Activated T-cell treated with anti-CD3 and anti-CD28 coated beads for 1 hour (primary cell): ENCODE measurements at places on chromosomes 1 and 21.

GRCh38 chr1:68347415-68347814, 102.3 kb downstream of the RPE65 start:
- DNase-seq: no peak

DNA sequence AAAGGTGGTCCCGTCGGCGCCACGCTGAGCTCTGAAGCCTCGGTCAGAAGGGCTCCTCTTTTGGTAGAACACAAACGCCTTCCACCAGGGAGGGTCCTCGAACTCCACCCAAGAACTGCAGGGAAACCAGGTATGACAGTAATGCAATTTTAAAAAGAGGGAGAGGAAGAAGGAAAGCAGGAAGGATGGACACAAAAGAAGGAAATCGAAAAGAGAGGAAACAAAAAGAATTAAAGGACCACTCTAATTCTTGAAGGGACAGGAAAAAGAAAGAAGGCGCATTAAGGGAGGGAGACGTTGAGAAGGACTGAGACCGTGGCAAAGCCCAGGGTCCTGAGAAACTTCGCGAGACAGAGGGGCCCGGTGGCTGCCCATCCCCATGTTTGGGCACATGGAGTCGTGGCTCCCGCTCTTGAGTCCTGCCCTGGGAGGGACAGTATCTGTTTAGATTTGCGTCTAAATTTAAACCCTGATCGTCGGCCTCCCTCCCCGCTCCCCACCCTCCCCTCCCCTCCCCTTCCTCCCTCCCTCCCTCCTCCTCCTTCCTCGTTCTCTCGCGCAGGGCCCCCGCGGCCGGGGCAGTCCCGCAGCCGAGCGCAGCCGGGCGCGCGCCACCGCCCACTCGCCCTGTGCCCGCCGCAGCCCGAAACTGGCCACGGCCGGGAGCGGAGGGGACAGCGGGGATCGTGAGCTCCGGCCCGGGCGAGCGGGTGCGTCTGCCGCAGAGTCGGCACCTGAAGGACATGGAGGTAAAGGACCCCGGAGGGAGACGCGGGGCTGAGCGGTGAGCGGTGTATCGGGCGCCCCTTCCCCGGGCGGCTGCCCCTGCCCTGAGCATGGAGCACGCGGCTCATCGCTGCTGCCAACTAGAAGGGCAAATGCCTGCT, at the start of gene RCSD1:
Gene RCSD1 (plus strand): TSS at position 552 of the 887 bp plus-strand sequence. CDS start 192 bp downstream, at position 744.
- DNase-seq: peak; percentile 47

DNA sequence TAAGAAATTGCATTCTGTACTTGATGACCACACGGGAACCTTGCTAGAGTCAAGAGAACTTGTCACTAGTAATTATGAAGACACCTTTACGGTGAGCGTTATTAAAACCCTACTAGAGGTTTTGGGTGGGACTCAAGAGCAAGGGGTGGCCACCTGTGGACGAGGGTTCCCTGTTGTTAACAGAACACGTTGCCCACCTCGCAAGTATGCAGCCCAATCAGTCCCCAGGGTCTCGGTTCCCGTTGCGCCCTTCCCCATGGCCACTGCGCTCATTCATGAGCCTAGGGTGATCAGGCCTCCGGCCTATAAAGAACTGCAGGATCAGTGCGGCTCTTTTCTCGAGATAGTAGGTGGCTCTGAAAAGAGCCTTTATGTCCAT, 30.2 kb upstream of the RNF187 start:
- no peak for DNase-seq

- no peak for DNase-seq
Measured at GRCh38 chr1:244350027-244350426, 101.7 kb downstream of the ADSS2 start.

GRCh38 chr1:12010746-12011570, 8.3 kb upstream of the MIIP start:
- no peak for DNase-seq

DNA sequence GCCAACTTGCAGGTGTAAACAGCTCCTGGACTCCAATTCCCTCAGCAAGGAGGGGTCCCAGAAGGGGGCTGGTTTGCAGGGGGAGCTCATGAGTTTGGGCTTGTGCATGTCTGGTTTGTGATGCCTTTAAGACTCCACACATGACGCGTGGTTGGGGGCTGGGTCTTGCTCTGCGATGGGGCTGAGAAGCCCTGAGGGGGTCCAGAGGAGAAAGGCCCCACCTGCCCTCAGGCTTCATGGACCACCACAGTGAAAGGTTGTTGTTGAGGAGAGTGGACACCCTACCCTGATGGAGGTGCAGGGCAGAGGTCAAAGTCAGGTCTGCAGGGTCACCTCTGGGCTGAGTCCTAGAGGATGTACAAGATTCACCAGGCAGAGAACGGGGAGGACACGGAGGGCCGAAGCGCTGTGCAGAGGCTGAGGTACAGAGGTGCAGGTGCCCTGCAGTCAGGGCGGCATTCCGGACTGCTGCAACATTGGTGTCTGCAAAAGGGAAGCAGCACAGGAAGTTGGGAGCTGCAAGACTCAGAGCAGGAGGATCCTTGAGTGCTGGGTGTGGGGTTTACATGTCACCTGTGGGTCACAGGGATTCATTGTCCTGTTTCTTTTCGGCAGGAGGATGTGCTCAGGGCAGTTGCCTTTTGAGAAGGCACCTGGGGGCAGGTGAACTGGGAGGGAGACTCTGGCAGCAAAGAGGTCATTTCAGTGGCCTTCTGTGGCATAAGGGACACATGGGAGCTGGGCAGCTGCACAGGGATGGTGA, 399.4 kb downstream of the PTPRU start:
- DNase-seq: no peak

- DNase-seq: no peak
Measured at GRCh38 chr1:172661107-172661506, 2.2 kb downstream of the FASLG start.

GRCh38 chr1:157030728-157031127, 14.8 kb downstream of the ARHGEF11 start:
- DNase-seq: no peak

GRCh38 chr1:36352910-36353878, 29.7 kb upstream of the EVA1B start:
- no peak for DNase-seq

- DNase-seq: no peak
Measured at GRCh38 chr1:54575605-54576290, 27.7 kb downstream of the ACOT11 start.

GRCh38 chr21:34595457-34595856, 19.5 kb downstream of the RCAN1 start:
- DNase-seq: no peak

DNA sequence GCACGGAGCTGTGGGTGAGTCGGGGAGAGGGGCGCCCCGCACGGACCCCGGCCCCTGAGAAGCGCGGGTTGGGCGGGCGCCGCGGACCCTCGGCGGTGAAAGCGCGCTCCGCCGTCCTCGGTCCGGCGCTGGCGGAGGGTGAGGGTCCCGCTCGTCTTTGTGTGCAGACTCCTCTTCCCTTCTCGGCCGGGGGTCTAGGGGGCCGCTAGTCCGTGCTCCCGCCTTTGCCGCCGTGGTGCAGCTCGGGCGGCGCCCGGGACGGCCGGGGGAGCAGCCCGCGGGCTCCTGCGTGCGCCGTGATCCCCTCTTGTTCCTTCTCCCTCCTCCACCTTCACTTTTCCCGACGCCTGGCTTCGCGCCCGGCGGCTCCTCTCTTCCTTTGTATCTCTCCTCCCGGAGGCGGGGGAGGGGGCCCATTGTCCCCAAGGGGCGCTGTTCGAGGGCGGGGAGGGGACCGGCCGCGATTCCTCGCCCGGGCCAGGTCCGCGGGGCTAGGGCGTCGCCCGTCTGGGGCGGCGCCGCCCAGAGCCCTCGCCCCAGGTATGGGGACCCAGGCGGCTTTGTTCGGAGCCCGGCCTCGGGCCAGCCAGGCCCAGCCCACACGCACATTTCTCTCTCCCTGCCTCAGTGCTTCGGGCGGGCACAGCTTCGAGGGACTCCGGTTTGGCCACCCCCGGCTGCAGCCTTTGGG, 519 bp downstream of the FNBP1L start:
- no peak for DNase-seq

DNA sequence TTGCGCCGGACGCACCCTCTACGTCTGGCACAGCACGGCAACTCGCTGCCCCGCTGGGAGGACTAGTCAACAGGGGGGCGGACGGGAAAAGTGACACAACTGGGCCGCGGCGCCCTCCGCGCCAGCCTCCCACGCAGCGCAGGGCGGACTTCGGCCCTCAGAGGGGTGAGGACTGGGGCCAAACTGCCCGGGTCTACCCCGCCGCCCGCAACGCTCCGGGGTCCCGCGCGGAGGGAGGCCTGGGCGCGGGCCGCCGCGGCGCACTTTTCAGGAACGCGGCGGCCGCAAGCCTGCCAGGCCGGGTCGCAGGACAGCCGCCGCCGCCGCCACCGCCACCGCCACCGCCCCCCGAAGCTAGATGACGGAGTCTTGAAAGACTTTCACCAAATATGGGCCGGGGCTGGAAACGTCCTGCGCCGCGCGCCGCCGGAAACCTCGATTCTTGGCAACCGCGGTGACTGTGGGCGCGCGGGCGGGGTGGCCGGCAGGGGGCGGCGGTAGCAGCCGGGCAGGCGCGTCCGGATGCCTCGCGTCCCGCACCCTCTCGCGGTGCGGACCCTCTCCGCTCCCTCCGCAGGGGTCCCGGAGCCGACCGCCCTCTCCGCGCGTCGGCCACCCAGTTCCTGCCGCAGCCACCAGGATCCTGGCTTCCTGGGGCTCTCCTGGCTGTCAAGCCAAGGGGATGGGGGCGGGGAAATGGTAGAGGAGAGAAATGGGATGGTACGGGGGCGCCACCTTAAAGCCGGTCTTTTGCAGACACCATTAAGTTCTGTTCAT, 3.7 kb upstream of the CCN1 start:
- DNase-seq: no peak

DNA sequence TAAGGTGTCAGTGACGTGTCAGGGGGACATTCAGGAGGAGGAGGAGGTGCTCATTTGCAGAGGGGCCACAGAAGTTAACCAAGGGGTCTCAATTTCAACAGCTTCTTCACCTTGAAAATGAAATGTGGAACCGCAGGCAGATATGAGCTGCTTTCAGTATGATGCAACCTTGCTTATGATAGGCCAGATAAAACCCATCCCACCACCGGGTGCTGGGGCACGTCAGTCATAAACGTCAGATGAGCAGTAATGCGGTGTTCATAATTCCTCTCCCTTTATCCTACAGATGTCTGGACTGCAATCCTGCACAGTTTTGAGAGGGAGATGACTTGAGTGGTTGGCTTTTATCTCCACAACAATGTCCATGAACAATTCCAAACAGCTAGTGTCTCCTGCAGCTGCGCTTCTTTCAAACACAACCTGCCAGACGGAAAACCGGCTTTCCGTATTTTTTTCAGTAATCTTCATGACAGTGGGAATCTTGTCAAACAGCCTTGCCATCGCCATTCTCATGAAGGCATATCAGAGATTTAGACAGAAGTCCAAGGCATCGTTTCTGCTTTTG, 1.7 kb downstream of the PTGFR start:
- DNase-seq: no peak

DNA sequence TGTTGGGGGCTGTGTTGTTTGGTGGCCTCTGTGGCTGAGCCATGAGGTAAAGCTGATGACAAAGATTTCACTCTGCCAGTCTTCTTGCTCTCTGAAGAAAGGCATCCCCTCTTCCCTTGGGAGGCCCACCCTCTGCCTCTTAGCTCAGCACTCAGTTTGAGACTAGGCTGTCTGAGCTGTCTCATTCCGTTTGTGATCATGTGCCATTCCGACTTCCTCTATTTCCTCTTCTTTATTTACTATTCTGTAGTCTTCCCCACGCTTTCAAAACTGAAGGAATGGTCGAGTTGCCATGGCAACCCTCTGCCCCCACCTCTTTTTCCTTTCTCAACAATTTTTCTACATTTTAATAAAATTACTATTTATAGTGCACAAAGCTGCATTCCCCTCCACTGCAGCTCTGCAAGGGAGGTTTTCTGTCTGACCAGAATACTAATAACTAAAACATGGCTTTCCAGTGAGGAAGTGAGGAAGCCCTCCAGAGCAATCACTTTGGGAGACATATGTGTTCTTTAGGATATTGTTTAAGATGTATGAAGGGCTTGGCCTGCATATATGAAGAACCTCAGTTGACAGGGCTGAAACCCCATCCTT, 30.8 kb downstream of the KCNA3 start:
- DNase-seq: no peak

DNA sequence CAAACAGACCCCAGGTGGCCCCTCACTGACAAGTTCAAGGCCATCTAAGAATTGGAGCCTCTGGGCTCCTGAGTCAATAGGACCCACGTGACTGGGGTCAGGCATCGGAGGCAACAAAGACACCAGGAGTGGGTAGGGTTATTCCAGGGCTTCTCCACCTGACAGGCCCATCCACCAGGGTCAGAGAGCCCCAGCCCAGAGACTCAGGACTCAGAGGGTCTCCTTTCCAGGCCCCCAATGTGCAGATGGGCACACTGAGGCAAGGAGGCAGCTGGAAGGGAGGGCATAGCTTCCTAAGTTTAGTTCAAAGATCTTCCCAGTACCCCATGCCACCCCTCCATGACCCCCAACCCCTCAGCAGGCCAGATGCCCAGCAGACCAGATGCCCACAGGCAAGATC, 388.6 kb downstream of the MATN1 start:
- DNase-seq: no peak

DNA sequence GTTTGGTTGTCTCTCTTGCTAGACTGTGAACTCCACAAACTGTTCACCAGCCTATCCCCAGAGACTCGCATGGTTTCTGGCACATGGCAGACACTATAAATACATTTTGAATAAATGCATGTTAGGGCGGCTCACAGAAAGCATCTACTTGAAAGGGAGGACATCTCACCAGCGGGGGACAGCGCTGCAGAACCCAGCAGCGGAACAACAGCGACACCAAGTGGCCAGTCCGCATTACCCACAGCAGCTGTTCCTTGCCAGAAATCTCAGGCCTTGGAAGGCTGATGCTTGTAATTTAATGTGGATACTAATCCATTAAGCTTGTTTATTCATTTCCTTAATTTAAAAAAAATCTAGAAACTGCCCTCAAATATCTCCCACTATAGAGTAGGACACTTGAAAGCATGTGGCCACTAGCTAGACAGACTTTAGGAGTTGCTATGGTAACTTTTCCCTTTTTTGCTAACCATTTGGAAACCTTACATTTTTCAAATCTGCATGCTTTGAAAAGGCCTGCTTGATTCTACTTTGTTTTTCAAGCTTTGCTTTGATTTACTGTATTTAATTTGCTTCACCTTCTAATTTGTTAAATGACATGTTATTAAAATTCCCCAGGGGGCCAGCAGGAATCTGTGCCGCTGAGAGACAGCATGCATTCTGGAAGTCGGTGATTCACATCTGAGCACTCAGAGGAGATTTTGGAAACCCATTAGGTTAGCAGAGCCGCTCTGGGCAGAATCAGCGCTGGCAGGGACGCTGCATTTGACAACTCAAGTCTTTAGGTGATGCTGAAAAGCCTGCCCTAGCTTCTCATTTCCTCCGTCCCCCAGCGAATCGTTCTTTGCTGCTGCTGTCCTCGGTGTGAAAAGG, 63.5 kb upstream of the SSX2IP start:
- peak; percentile 64 for DNase-seq
